Bone marrow (tissue), 2 donors: ENCODE measurements at places on chromosomes 12 and 14.

- DNase-seq = no peak
These were observed 58.4 kb downstream of the PTPN21 start for GRCh38 chr14:88496414-88496813.

- DNase-seq = no peak
These were observed at the start of gene ARHGEF25 for GRCh38 chr12:57611108-57611826. Gene ARHGEF25, plus strand, starts transcription at chr12:57611435. Its CDS starts 460 bp downstream, at chr12:57611895.

GRCh38 chr14:104891121-104891551 is 26.1 kb downstream of the CEP170B start:
- no peak for DNase-seq

- DNase-seq = no peak
These were observed 328.2 kb downstream of the RPL10L start for GRCh38 chr14:46323404-46323762.

DNA sequence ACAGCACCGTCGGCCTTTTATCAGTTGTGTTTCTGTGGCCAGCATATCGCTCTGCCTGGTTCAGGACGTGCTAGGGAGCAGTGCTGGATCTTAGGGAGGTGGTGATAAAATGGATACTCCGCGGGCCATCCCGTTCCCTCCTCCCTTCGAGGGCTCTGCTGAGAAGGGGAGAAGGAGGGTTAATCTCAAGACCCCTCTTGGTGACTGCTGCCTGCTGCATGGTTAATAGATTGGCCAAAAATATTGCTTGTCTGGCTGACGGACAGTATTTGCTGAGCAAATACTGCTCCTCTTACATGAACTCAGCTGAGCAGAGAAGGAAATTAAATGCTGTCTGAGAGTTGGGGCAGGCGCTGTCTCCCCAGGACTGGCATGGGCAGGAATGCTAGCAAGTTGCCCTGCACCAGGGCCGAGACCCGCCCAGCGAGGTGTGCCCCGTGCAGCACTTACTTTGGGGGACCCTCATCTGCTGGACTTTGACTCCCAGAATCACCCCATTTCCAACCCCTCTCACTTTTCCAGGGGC is 1.2 kb downstream of the FBRSL1 start:
- DNase-seq = no peak

DNA sequence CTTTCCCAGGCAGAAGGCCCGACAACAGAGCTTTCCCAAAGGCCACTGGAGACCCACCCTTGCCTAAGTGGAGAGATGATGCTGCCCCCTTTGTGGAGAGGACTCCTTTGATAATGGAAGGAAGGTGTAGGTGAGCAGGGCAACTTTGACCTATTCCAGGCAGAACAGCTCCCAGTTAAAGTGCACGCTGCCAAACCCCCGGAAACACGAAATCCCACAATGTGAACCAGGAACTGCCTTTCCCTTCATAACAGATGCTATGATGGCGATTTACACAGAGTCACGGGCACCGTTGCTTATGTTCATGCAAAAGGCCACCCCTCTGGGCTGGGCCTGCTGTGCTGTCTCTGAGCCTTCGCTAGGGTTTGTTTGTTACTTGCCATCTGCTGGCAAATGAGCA is 34.6 kb downstream of the PRIMA1 start:
- DNase-seq = no peak

DNA sequence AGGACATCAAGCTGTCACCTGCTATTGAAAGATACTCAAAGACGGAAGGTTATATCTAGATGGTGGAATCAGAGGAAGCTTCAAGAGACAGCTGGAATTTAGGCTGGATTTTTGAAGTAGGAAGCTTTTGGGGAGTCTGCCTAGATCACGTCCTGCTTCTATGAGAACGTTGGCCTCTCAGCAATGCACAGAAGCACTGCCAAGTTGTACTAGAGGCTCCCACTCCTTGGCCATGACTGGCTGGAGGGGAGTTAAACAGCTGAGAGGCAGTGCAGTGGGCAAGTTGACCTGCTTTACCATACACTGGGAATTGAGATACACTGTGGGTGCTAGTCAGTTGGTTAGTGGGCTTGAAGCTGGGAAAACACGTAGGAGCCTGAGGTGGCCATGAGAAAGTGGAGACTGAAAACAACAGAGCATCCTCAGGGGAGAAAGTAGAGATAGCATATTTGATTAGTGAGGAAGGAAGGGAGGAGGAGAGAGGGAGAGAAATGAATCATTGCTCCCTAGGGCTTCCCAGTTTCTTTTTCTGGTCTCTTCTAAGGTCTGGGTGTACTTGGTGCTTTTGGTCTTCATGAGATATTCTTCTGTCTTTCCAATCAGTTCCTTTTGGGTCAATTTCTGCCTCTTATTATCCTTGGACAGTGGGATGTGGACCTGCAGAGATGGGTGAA is 110.8 kb downstream of the EMP1 start:
- DNase-seq = no peak

GRCh38 chr12:97821806-97822205 is 359.2 kb downstream of the RMST start:
- DNase-seq = no peak
